ENCODE measurements at places on chromosomes 11 and 22.

GRCh38 chr11:79076526-79077115 lies 364.2 kb downstream of the TENM4 start:
- DNase-seq, result peak; percentile 57

DNA sequence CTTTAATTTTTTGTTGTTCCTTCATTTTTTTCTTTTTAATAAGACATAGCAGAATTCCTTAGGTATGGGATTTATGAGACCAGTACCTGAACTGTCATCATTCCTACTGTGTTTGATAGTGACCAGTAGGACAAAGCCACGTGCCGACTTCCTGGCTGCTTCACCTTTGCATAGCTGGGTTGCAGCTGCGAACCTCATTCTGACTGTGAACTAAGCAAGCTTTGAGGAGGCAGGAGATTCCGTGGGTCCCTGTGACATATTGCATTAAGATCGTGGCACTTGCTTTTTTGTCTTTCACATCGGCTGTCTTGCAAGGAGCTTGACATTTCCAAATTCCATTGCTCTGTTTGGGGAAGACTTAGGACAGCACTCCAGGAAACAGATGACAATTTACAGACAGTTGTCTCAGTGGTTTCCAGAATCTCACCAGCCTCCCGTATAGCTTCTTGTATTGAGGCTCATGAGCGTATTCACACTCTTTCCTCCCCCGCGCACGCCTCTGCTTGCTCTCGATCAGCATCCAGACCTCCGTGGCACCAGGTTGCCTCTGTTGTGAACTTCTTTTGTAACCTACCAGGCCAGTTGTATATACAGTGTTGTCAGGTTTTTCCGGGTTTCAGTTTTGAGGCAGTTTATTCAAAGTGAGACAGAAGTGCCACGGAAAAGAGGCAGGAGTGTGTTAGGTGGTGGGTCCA lies 101.7 kb downstream of the CWC15 start:
- DNase-seq, result no peak

DNA sequence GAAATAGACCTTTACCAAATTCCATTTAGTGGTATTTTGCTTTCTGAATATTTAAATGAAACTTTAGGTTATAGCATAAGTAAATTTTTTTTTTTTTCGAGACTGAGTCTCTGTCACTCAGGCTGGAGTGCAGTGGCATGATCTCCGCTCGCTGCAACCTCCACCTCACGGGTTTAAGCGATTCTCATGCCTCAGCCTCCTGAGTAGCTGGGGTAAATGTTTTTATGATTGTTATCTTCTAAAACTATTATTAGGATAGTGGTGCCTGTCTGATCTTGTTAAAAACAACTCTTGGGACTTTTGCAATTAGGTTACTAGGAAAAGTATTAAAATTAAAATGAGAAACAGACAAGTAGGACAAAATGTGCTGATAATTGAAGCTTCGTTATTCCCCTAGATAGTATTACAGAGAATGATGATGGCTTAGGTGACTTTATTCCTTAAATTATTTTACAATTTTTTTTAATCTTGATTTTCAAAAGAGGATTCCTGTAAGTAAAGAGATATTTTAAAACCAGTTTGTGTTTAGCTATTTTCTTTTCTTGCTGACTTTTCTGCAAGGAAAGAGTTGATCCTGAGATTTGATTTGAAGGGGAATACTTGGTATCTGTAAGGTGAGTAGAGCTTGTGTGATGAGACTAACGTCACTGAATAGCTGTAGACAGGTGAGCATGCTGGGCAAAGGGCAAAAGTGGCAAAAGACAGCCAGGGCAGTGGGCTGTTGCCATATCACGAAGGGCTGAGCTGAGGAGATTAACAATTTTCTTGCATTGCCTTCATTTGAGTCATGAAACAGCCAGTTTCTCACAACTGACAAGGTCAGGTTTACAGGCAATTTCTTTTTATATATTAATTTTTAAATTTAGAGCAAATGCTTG lies 20.8 kb downstream of the CRKL start:
- DNase-seq, result no peak

- DNase-seq, result peak; percentile 85
Measured at GRCh38 chr11:126115127-126115495, 52.4 kb upstream of the CDON start.

GRCh38 chr22:38736257-38736570 lies 19.6 kb downstream of the SUN2 start:
- no peak for DNase-seq

DNA sequence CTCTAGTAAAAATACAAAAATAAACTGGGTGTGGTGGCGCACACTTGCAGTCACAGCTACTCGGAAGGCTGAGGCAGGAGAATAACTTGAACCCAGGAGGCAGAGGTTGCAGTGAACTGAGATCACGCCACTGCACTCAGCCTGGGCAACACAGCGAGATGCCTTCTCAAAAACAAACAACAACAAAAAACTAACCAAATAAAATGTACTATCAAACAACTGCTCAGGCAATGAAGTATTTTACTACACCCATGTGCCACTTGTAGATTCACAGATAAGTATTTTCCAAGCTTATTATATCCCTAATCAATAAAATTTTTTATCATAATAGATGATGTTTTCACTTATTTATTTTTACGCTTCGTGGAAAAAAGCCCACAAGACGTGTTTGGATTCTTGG lies 924 bp downstream of the C11orf65 start:
- DNase-seq, result no peak

DNA sequence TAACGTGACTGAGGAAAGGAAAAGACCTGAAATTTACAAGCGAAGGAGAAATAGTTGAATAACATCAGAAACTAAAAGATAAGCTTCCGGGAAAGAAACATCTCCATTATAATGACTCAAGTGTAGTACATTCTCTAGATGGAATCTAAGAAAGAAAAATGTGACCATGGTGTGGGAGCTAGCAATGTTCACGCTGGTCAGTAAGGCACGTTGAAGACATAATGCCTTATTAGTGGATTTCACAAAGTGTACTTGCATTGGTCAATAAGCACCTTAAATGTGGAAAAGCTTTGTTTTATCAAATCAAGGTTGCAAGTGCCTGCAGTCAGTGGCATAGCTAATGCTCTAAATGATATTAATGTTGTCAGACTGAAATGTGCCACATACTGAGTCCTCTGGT lies 2.8 kb upstream of the LARGE1 start:
- DNase-seq, result no peak

DNA sequence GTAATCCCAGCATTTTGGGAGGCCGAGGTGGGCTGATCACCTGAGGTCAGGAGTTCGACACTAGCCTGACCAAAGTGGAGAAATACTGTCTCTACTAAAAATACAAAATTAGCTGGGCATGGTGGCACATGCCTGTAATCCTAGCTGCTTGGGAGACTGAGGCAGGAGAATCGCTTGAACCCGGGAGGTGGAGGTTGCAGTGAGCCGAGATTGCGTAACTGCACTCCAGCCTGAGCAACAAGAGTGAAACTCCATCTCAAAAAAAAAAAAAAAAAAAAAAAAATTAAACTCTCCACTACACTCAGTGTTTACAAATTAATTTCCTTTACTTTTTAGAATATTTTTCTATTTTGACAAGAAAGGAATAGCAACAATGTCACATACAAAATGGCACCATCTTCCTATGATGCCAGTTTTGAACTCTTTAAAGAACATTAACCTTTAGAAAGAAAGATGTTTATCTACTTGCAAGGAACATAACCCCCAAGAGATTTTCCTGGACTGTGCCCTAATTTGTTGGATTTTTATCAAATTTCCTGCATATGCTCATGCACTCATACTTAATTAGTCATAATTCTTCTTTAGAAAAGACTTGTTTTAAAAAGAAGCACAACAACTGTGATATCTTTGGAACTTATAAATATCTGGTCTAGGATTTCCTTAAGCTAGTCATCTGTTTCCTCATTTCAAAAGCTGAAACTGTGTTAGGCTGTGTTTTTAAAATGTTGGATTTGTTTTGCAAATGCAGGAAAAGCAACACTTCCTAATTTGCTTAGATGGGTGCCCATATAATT lies 22.6 kb upstream of the HIPK3 start:
- DNase-seq, result no peak

- no peak for DNase-seq
Measured at GRCh38 chr11:47524291-47524874, 28.5 kb downstream of the CELF1 start.

GRCh38 chr22:46373159-46373558 lies 37.6 kb downstream of the TRMU start:
- DNase-seq, result no peak

GRCh38 chr11:92131289-92131865 lies 93.2 kb upstream of the FAT3 start:
- no peak for DNase-seq

DNA sequence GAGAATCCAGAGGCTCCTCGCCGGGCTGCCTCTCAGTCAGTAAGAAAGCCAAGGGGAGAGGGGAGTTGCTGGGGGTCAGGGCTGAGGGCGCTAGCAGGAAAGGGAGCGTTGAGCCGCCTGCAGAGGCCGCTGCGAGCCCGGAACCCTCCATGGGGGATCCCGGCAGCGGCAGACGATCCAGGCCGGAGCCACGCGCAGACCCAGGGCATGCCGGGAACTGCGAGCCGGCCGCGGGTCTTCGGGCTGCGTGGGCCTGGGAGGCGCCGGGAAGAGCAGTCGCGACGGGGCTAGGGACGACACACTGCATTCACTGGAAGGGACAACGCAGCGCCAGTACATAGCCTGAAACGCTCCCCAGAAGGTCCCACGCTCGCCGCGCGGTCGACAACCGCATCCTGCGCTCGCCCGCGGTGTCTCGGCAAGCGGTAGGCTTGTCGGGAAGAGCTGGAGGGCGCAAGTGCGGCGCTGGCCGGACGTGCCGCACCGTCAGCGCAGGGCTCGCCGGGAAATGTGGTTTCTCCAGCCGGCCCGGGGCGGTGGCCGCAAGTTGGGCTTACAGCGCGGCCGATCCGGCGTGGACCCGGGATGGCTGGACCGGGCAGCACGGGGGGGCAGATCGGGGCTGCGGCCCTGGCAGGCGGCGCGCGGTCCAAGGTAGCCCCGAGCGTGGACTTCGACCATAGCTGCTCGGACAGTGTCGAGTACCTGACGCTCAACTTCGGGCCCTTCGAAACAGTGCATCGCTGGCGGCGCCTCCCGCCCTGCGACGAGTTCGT lies at the start of gene LZTR1:
Gene LZTR1 (plus strand): TSS at position 511 of the 776 bp plus-strand sequence. CDS start 75 bp downstream, at position 586.
- peak; percentile 88 for DNase-seq

DNA sequence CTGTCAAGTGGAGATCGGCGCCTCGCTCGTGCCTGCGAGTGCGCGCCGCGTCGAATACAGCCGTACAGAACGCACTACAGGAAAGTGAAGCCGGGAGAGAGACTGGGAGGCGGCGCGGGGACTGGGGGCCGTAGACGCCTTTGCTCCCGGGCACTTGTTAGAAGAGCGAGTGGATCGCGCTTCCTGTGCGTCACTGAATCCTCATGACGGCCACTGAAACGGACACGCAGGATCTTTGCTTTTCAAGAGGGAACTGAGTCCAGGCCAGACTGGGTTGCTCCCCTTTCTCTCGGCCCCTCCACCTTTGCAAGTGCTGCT lies 314 bp downstream of the RIC8A start:
- DNase-seq, result no peak

- no peak for DNase-seq
Measured at GRCh38 chr11:61516675-61517572, 8.4 kb downstream of the LRRC10B start.

GRCh38 chr22:33427461-33427860 lies 369.3 kb upstream of the SYN3 start:
- DNase-seq, result no peak

DNA sequence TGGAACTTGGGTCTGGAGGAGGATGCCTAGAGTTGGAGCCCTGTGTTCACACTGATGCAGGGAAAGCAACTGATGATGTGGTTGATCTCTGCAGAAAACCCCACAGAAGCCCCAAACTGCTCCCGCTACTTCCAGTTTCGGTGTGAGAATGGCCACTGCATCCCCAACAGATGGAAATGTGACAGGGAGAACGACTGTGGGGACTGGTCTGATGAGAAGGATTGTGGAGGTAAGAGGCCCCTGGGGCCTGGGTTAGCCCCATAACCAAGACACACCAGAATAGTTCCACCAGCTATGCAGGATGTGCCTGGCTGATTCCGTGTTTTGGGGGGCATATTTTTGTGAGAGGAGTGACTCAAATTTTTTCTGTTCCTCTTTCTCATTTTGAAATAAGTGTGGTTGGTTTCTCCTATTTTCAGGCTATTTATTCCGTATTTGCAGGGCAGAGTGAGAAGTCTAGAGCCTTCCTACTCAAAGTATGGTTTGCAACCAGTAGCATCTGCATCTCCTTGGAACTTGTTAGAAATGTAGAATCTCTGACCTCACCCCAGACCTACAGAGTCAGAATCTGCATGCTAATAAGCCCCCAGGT lies 137.3 kb upstream of the SORL1-AS1 start:
- DNase-seq, result no peak

- DNase-seq, result peak; percentile 11
Measured at GRCh38 chr22:23196165-23196564, 15.9 kb downstream of the BCR start.

DNA sequence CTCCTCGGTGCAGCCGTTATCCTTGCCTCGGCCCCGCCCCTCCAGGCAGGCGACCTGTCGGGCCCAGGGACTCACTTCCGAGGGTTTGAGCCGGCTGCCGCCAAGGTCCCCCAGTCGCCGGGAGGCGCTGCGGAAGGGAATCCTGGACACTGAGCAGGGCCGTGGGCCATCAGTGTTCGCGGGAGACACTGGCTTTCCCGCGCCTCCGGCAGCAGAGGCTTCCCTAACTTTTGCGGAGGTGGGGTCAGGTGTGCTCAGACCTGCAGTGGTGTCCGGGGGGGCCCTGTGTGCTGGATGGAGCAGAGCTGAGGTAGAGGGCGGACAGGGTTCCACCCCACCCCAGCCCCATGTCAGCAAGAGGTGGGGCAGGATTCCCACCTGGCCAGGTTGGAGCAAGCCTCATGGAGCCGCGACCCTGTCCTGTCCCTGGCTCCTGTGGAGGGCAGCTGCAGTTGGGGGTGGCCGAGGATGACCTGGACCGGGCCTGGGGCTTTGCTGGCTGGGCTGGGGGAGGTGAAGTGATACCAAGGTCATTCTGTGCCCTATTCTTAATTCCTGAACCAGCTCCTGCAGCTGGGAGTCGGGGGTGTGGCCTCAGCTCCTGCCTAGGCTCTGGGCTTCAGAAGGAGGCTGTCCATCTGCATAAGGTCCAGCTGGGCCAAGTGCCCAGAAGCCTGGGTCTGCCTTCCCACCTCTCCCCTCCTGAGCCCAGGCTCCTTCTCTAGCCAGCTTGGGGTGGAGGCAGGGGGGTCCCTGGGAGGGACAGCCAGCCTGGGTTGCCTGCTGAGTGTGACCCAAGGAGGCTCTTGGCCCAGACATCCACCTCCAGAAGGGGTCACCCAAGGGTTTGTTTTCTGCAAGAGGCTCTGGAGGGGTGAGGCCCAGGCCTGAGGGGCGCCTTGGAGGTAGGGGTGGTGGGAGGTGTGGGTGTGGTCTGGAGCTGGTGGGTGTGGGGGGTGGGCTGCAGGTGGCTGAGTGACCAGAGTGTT lies 8.4 kb downstream of the TSPAN4 start:
- DNase-seq, result no peak

DNA sequence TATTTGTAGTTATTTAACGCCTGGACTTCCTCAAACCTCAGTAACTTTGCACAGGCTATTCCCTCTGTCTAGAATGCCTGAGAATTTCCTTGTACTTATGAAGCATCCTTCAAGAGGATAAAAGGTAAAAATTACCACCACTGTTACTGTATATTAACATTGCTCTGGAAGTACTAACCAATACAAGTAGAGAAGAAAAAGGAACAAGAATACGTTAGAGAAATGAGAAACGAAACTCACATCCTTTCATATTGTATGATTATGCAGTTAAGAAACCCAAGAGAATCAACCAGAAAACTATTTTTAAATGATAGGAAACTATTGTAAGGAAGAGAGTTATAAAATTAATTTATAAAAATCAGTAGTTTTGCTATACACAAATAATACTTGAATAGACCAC lies 48.2 kb upstream of the OR5P2 start:
- DNase-seq, result no peak

Measured in left cardiac atrium (tissue), 4 donors.